Naive thymus-derived CD4-positive, alpha-beta T cell (primary cell): ENCODE measurements at places on chromosomes 1 and 21. TPM values are rescaled to one million over a fixed set of nuclear protein-coding genes. Genes with fewer than 3 reads are reported as not detected.

DNA sequence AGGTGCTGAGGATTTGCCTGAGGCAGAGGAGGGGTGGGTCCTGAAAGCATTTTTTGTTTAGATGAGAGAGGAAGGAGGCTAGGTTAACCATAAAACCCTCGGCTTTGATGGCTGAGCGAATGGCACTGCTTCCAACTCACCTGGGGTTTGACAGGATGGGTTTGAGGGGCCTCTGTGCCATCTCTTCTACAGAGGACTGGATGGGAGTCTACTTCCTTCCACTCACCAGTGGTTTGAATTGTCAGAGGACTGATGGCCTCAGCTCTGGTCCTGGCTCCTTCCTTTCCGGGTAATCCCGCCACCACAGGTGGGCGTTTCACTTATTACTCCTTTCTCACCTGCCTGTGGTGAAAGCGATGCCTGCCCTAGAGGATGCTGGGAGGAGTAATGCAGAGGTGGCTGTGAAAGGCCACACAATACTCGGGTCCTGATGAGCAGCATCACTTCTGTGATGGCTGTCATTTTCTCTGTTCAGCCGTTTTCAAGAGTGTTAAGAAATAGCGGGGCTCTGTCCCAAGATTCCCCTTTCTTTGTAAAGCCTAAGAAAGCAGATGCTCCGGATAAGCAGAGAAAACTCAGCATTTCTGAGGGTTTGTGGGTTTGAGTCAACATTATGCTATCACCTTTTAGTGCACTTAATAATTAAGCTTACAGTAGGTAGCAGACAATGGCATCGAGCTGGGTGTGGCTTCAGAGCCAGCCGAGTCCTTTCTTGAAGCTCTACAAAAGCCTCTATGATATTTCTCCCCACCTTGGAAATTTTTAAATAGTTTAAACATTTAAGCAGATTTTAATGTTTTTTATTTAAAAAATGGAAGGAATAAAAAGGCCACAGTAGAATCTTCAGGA lies 220.7 kb downstream of the HLX start:
- DNase-seq = no peak
- H3K36me3 ChIP-seq = no peaks in the 10 kb centered on the region
- no peak overlapping the region for H3K4me3 ChIP-seq
- H3K27me3 ChIP-seq = no peaks in the 10 kb centered on the region

DNA sequence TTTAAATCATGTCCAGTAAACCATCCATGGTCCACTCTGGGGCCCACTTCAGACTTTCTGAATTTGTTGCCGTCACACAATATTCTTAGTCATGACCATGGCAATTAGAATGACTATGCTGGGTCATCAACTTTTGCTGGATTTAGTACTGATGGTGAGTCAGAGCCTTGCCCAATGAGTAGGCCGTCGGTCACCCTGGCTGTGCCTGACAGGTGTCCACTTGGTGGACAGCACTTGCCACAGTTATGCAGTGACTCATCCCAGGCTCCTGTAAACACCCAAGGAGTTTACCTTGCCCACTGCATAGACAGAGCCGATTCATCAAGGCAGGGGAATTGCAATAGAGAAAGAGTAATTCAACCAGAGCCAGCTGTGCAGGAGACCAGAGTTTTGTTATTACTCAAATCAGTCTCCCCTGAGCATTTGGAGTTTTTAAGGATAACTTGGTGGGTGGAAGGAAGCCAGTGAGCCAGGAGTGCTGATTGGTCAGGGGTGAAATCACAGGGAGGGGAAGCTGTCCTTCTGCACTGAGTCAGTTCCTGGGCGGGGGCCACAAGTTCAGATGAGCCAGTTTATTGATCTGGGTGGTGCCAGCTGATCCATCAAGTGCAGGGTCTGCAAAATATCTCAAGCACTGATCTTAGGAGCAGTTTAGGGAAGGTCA lies 333.8 kb downstream of the PTPRU start:
- no peak overlapping the region for H3K4me3 ChIP-seq
- no peaks in the 10 kb centered on the region for H3K36me3 ChIP-seq
- no peaks in the 10 kb centered on the region for H3K4me1 ChIP-seq
- H3K27me3 ChIP-seq = no peaks in the 10 kb centered on the region
- no peak overlapping the region for H3K27ac ChIP-seq

GRCh38 chr21:35197992-35198431 lies 148.9 kb upstream of the RUNX1 start:
- no peaks in the 10 kb centered on the region for H3K4me1 ChIP-seq
- H3K4me3 ChIP-seq = no peak overlapping the region
- H3K27me3 ChIP-seq = no peaks in the 10 kb centered on the region
- no peak for DNase-seq

GREM2 gene
- total RNA-seq = 0.20 and 0.31 TPM in 2 replicates

GRCh38 chr1:185719021-185719420 lies 15.2 kb upstream of the HMCN1 start:
- H3K36me3 ChIP-seq = no peaks in the 10 kb centered on the region
- no peaks in the 10 kb centered on the region for H3K4me1 ChIP-seq
- H3K27me3 ChIP-seq = no peaks in the 10 kb centered on the region
- H3K4me3 ChIP-seq = no peak overlapping the region
- no peak overlapping the region for H3K27ac ChIP-seq
- DNase-seq = no peak

GRCh38 chr21:31772674-31773555 lies 41.0 kb upstream of the SCAF4 start:
- no peak for DNase-seq
- H3K4me3 ChIP-seq = no peak overlapping the region
- H3K27me3 ChIP-seq = no peaks in the 10 kb centered on the region
- no peak overlapping the region for H3K27ac ChIP-seq

DNA sequence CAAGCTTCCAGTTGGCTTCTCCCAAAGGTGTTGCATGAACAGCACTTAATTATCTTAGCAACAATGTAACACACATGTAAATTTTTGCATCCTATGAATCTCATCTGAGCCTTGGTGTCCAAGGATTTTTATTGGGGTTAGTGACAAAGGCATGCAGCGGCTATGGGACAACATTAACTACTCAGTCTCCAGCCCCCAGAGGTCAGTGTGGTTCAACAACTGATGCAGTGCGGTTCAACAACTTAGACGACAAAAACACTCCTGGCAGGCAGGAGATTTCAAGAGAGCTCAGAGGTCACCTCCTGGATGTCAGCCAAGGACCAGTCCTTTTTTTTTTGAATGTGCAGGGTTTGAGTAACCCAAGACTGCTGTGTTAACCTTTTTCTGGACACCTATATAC lies 77.5 kb upstream of the HMCN1 start:
- no peak for DNase-seq
- no peak overlapping the region for H3K27ac ChIP-seq
- H3K27me3 ChIP-seq = no peaks in the 10 kb centered on the region
- H3K36me3 ChIP-seq = no peaks in the 10 kb centered on the region

TAGLN2 gene
- 450 and 451 TPM in 2 replicates for total RNA-seq

DNA sequence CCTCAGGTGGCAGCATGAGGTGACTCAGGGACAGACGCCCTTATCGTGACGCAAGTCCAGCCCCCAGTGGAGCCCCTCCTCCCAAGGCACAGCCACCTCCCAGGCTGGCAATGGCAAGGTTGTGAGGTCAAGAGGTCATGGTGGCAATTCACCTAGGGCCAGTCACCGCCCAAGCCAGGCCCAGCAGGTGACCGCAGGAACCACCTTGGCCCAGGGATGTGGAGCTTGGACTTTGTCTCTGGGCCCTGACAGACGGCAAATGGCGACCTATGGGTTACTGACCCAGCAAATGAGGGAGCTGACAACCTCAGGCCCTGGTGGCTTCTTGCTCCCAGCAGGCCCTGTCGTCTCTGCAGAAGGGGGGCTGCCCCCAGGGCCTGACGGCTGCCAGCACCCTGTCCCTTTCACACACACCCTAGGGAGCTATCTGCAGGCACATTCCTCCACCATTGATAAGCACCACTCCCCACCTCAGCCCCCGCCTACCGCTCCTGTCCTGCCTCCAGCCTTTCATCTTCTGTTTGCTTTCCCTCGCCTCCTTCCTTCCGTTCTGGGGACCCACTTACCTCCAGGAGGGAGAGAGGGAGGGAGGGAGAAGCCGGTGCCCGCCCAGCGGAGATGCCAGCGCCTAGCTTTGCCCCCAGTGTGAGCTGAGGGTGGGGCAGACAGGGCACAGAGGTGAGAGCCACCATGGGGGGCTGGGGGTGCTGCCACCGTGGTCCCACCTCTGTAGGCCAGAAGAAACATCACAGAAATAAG lies 12.1 kb downstream of the EPHA2 start:
- no peaks in the 10 kb centered on the region for H3K27me3 ChIP-seq
- H3K4me1 ChIP-seq = no peaks in the 10 kb centered on the region
- H3K4me3 ChIP-seq = no peak overlapping the region
- DNase-seq = no peak

CGN gene
- total RNA-seq = 1.7 TPM

SFPQ gene
- 316 TPM for total RNA-seq

- no peak overlapping the region for H3K27ac ChIP-seq
- H3K36me3 ChIP-seq = no peaks in the 10 kb centered on the region
- H3K4me3 ChIP-seq = no peak overlapping the region
Observed at GRCh38 chr1:247172996-247173395, 1.2 kb upstream of the ZNF124 start.

IL22RA1 gene
- not detected for total RNA-seq

AGL gene
- total RNA-seq = 18.8 TPM

- no peaks in the 10 kb centered on the region for H3K27me3 ChIP-seq
- no peak overlapping the region for H3K4me3 ChIP-seq
- DNase-seq = no peak
- no peaks in the 10 kb centered on the region for H3K4me1 ChIP-seq
- H3K36me3 ChIP-seq = no peaks in the 10 kb centered on the region
Observed at GRCh38 chr1:203547771-203548421, 53.9 kb downstream of the OPTC start.

GRCh38 chr1:166969074-166969677 lies 6.2 kb downstream of the ILDR2 start:
- H3K36me3 ChIP-seq = no peaks in the 10 kb centered on the region
- no peak overlapping the region for H3K4me3 ChIP-seq
- peak; percentile 36 for DNase-seq
- H3K27me3 ChIP-seq = peaks cover 5% of the 10 kb centered on the region
- H3K27ac ChIP-seq = no peak overlapping the region

DNA sequence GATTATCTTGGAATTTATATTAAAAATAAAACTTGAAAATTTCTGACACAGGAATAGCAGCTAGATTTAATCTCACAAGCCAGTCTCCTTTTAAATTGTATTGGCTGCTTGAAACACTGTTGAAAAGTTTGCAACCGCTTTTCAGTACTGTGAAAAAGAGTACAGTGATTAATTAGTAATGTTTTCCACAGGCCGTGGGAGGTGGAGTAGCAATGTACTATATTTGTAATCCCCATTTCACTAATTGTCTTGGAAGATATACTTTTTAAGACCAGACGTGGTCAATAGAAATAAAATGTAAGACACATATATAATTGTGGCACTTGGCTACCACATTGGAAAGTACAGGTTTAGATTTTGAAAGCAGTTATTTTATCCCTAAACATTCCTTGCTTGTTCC lies 40.8 kb upstream of the MYOCOS start:
- no peaks in the 10 kb centered on the region for H3K27me3 ChIP-seq
- H3K4me3 ChIP-seq = no peak overlapping the region
- DNase-seq = no peak
- no peak overlapping the region for H3K27ac ChIP-seq
- H3K4me1 ChIP-seq = no peaks in the 10 kb centered on the region

THEM5 gene
- not detected for total RNA-seq

F13B gene
- not detected for total RNA-seq

DNA sequence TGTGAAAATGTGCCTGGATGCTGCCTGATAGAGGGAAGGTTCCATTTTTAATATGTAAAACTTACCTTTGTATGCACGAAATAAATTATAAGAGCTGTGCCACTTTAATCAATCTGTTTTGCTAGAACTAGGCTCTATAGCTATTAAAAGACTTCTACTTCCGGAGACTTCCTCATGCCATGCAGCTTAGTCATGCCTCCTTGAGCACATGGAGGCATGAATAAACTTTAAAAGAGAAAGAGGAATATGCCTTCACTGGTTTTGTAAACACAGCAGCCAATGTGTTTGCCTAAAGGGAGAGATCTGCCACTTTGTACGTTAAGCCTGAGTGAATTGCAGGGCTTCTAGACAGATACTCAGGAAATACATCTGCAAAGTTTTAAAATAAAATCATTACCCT lies 604.6 kb downstream of the LRRIQ3 start:
- H3K4me3 ChIP-seq = no peak overlapping the region
- H3K36me3 ChIP-seq = no peaks in the 10 kb centered on the region
- no peak overlapping the region for H3K27ac ChIP-seq
- no peak for DNase-seq
- no peaks in the 10 kb centered on the region for H3K27me3 ChIP-seq
- H3K4me1 ChIP-seq = no peaks in the 10 kb centered on the region

DNA sequence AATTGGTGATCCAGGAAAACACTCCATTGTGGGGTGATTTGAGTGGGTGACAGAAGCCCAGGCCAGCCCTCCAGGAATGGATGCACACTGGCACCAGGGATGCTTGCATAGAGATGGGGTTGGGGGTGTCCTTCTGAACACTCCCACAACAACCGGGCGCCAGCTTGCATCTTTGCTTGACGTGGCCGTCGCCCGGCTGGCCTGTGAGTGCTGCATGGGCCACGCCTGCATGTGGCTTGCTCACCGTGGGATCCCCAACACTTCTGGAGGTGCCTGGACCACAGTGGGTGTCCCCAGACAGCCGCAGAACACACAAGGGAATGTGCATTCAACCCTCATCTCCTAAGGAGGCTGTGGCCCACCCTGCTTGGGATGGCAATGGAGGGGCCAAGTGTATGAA lies 55.1 kb downstream of the SIK1 start:
- H3K27ac ChIP-seq = no peak overlapping the region
- DNase-seq = no peak
- no peaks in the 10 kb centered on the region for H3K36me3 ChIP-seq
- H3K27me3 ChIP-seq = no peaks in the 10 kb centered on the region
- no peaks in the 10 kb centered on the region for H3K4me1 ChIP-seq

DCST2 gene
- total RNA-seq = 3.3 TPM

- no peaks in the 10 kb centered on the region for H3K27me3 ChIP-seq
- no peak for DNase-seq
- no peak overlapping the region for H3K4me3 ChIP-seq
- H3K27ac ChIP-seq = no peak overlapping the region
Observed at GRCh38 chr21:28657566-28657965, 335.1 kb downstream of the LTN1 start.

GRCh38 chr1:37255136-37255795 lies 219.1 kb upstream of the ZC3H12A start:
- no peaks in the 10 kb centered on the region for H3K27me3 ChIP-seq
- H3K36me3 ChIP-seq = no peaks in the 10 kb centered on the region
- H3K4me3 ChIP-seq = no peak overlapping the region

- H3K27me3 ChIP-seq = no peaks in the 10 kb centered on the region
- no peak overlapping the region for H3K4me3 ChIP-seq
- no peak overlapping the region for H3K27ac ChIP-seq
- no peaks in the 10 kb centered on the region for H3K4me1 ChIP-seq
Observed at GRCh38 chr1:42368096-42368795, 12.3 kb upstream of the RIMKLA start.

RBP7 gene
- not detected for total RNA-seq

DNA sequence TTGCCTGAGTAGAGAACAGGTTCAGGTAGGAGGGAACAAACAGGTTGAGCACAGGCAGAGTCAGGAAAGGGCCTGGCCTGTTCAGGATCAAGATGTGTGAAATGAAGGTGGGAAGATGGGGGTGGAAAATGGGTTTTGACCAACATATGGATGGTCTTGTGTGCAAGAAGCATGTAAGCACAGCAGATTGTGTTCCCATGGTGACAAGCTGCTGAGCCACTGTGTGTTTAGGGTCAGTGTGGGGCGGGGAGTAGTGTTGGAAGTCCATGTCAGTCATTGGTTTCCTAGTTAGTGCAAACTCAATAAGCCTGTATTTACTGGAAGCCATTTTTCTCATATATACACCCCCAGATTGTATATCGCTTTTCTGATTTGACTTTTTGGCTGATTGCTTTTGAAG lies 111.9 kb downstream of the CAMTA1 start:
- no peak overlapping the region for H3K27ac ChIP-seq
- no peaks in the 10 kb centered on the region for H3K36me3 ChIP-seq
- no peaks in the 10 kb centered on the region for H3K27me3 ChIP-seq
- H3K4me3 ChIP-seq = no peak overlapping the region
